AG09319 (cell line): ENCODE measurements at places on chromosomes 12 and 14.

DNA sequence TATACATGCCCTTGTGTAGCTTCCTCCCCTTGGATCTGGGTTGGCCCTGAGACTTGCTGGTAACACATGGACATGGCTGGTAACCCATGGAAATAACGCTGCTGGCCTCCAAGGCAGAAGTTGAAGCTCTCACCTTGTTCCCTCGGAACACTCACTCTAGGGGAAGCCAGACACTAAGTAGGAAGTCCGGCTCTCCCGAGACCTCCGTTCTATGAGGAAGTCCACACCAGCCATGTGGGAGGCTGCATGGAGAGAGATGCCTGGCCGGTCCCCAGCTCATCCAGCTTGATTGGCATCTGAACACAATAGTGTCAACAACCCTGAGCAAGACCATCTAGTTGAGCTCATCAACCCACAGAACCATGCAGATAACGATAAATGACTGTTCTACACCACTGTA, 39.7 kb upstream of the VRK1 start:
- DNase-seq: no peak

DNA sequence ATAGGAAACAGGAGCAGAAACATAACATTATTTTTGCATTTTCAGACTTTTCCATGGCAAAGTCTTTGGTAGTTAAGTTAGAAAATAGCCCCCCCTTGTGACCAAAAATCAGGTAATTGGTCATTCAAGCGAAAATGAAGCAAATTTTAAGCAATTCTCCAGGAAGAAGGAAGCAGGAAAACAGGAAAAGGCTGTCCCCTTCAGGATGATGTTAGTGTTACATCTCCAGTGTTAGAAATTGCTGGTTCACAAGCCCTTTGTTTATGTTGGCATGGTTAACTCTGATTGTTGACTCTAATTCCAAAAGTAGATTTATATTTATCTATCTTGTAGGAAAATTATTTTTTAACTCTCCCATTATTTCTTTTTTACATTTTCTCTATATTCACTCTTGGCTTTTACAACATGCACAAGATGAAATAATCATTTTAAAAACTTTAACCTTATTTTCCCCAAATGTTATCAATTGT, 18.8 kb upstream of the GAS2L3 start:
- DNase-seq: peak; percentile 59

DNA sequence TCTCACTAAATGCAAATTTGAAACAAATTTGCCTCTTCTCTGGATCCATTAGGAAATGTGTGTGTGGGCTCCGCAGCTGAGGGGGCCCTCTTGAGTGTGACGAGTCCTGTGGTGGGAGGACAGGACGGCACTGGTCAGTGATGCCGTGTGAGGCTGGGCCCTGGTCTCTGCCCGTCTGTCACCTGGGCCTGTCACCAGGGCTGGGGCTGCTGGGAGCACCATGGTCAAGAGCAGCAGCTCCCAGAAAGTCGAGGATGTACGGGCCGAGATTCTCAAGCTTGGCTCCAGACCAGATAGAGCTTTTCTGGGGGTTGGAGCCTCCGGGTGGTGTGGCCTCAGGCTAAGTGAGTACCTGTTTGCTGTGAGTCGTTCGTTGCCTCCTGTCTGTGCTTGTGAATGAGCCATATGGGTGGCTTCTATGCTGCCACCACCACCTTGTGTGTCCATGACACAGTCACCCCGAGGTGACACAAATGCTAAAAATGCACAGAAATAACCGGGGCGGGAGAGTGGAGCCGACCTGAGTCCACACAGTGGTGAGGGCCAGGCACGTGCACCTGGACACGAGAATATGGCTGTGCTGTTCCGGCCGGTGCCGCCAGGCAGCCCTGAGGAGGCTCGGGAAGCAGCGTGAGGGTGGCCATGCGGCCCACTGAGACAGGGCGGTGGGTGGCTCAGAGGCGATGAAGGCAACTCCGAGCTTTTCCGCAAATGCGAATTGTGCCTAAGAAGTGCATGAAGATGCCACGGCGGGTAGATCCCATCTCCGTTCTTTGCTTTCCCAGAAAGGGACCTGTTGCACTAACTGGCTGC, 8.7 kb downstream of the PGAM5 start:
- DNase-seq: no peak

GRCh38 chr12:118292836-118293235, 79.9 kb downstream of the TAOK3 start:
- DNase-seq: no peak

DNA sequence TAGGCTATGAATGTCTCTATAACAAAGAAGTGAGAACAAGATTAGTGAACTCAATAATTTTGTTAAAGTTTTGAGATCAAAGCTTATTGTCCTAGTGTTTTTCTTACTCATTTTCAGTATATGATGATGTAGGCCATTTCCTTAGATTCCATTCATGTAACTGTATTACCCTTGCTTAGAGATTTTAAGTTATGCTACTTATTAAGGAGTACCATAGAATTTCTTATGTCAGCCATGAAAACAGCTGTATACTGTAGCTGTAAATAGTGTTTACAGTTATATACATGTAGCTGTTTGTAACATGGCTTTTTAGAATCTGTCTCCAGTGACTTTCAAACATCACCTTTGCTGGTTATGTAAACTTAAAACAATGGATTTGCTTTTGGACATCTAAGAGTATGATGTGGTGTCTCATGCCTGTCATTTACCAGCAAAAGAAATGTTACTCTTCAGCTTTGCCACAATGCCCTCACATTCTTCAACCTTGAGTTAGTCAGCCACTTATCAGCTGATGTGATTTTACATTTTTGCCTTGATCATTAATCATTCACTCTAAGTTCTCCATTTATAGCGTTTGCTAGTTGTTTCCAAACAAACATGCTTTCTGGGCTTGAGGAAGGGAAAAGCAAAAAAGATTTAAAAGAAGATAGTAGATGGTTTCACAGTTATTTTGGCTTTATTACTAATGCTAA, 55.5 kb downstream of the SLC16A7 start:
- no peak for DNase-seq

DNA sequence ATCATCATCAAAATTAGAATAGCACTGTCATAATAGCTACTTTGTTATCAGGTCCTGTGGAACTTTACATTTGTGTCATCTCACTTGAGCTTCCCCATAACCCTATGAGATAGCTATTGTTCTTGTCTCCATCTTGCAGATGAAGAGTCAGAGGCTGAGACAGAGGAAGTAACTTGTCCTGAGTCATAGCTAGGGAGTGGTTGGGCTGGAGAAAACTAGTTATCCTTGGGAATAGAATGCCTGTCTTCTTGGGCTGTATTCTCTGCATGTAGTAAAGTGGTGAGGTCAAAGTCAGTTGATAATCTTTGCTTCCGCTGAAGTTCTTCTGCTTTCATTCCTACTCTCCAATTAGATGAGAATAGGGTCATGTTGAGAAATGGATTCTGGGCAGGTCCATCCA, 117.0 kb downstream of the SMOC1 start:
- no peak for DNase-seq

GRCh38 chr12:45517381-45517780, 212.1 kb upstream of the ARID2 start:
- no peak for DNase-seq

DNA sequence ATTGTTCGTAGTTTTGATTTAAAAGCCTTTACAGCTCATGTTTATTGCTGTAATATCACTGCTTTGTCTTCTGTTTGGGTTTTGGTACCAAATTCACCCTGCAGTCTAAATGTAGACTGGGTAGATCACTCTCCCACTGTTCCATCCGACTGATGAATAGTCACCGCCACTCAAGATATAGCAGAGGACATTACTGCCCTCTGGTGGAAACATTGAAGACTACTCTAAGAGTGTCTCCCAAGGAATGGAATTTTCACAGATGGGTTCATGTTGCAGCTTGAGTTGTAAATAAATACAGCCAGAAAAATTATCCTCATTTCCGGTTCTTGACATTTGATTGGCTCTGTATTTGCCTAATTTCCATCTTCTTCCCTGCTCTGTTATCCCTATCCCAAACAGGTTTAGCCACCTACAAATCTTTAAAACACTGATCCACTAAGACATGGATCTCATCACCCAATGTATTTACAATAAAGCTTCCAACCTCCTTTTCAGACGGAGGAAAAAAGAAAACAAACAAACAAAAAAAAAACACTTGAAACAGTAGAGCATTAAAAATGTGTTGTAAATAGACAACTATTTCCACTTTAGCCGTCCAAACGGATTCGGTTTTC, 198.3 kb upstream of the CPNE8 start:
- DNase-seq: peak; percentile 19

DNA sequence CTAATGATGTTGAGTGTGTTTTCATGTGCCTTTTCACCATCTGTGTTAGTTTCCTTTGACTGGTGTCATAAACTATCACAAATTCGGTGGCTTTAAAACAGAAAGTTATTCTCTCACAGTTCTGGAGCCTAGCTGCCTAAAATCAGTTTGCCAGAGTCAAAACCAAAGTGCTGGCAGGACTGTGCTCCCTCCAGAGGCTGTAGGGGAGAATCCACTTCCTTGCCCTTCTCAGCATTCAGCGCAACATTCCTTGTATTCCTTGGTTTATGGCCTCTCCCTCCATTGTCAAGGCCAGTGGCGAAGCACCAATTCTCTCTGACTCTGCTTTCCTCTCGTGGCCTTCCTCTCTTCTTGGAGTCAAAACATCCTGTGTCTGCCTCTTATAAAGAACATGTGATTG, 174.2 kb upstream of the PDE3A start:
- DNase-seq: no peak

DNA sequence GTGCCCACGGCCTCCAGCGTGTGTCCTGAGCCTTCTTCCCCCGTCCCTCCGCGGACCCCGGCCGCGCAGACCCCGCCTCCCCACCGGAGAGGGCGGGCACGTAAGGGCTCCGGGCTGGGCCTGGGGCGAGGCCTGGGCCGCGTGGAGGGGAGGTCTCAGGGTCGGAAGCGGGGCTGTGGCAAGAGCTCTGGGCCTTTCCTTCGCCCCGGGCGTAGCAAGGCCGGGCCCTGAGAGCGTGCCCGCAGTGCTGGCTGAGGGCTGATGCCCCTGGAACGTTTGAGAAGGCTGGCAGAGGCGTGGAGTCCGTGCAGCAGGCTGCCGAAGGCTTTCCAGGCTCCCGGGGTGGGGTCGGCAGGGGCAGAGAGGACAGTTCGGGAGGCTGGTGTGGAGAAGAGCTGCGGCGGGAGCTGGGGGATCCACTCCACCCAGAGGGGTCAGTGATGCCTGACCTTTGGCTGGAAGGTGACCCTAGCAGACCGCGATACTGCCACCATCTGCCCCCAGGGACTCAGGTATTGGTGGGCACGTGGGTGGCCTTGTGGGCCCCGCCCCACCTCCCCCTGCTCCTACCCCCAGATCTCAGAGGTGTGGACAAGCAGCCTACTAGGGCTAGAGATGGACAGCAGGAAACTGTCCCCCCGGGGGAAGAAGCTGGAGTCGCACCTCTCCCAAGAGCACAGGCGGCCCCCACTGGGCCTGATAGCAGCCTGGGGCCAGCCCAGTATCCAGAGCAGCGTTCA, 558 bp downstream of the TEX22 start:
- no peak for DNase-seq

DNA sequence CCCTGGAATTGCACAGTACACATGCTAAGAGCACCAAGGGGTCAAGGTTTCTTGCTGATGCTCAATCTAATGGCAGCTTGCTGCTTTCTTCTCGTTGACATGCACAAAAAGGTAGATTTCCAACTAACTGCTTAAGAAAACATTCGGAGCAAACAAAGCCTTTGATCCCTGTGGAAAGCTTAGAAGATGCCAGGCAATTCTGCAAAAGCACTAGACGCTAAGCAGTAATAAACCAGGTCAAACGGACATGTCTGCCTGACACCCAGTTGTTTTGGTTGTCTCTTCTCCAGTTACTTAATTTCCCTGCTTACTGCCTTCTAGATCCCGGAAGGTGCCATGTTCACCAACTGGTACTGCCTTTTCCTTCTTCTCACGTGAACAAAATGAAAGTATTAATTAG, 100.5 kb upstream of the TMCC3 start:
- DNase-seq: no peak

- no peak for DNase-seq
Measured at GRCh38 chr12:20800160-20800559, 10.3 kb upstream of the SLCO1B3 start.

DNA sequence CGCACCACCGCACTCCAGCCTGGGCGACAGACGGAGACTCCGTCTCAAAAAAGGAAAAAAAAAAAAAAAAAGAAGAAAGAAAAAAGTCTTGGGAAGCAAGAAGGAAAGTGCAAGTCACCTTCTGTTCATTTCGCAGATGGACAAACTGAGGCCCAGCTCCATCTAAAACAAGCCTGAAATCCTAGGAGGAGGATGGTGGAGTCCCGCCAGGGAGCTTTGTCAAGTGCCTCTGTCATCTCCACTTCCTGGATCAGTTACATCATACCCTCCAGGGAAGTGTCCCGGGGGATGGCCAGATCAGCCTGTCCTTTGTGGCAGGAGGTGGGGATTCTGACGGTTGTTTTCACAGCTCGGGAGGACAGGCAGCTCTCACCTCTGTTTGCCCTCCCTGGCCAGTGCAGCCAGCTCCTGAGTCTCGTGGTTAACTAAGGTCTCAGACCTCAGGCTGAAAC, 8.7 kb upstream of the SDSL start:
- no peak for DNase-seq

- no peak for DNase-seq
Measured at GRCh38 chr12:115423546-115423987, 739.6 kb upstream of the TBX3 start.

GRCh38 chr12:90152897-90153624, 444.4 kb upstream of the ATP2B1 start:
- DNase-seq: no peak

- DNase-seq: peak; percentile 28
Measured at GRCh38 chr14:63770187-63770807, 42.4 kb upstream of the SGPP1 start.

GRCh38 chr12:1929985-1930802, 11.7 kb upstream of the CACNA2D4 start:
- DNase-seq: no peak

DNA sequence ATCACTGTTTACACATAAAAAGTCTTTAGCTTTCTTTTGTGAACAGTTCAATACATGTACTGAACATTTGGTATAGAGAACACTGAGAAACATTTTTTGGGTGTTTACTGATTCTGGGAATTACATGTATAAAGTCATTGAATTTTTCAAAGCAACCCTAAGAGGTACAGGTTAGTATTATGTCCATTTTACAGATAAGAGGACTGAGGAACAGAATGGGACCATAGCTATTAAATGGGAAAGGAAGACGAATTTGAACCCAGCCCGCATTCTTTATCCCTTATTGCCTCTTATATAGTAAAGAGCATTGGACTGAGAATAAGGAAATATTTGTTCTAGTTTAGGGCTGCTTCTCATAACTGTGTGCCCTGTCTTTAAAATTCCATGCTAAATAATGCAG, 889 bp upstream of the KANSL2 start:
- DNase-seq: no peak
